Cerebellum (tissue), 4 donors: ENCODE measurements at places on chromosomes 2 and 18. TPM values are rescaled to one million over a fixed set of nuclear protein-coding genes. Genes with fewer than 3 reads are reported as not detected.

Gene GREB1
- 34.0 TPM for total RNA-seq

Gene ANKRD53
- total RNA-seq: 2.3 TPM

Gene UGT1A8
- not detected for total RNA-seq

Gene LIMS4
- 0.45 TPM for total RNA-seq

DNA sequence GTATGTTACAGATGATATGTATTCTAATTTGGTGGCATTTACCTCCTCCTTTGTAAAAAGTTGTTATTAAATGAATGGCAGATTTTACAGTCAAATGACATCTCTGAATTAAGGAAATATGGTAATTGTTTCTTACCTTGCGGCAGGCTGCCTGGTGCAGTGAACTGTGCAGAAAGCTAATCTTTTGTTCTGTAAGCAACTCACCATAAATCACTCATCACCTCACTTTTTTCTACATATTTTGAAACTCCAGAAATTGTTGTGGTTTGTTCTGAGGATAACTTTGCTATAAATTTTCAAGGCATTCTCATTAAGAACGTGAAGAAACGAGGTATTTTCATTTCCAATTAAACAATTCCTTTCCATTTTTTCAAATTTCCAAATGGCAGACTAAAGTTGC, 52.7 kb downstream of the ST6GAL2 start:
- DNase-seq: no peak

DNA sequence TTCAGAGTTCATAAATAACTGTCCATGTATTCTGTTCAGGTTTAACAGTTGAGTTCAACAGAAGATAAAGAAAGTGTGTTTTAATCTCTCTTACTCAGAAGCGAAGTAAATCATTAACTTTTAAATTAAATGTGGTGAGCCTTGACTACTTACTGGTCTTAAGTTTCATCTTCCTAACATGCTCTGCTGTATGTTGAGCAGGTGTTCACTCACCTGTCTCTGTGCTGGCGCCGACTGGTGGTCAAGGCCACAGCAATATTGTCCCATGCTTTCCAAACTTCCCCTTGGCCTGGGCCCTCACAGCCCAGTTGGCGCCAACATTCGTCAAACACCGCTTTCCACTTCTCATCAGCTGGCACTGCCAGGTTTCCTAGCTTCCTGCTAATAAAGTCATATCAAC, 17.0 kb upstream of the MPP4 start:
- DNase-seq: no peak
